ENCODE measurements at places on chromosomes 12 and 14.
A peak's percentile ranks its signal among the peaks of the same experiment; 100 is the strongest.

GRCh38 chr12:66638666-66639065, 40.2 kb downstream of the GRIP1 start:
- H3K4me1 ChIP-seq: no peaks in the 10 kb centered on the region
- H3K27ac ChIP-seq: no peak overlapping the region
- peaks cover 33% of the 10 kb centered on the region for H3K27me3 ChIP-seq
- H3K36me3 ChIP-seq: no peaks in the 10 kb centered on the region
- DNase-seq: no peak

- H3K4me3 ChIP-seq: no peak overlapping the region
- H3K4me1 ChIP-seq: no peaks in the 10 kb centered on the region
- H3K36me3 ChIP-seq: no peaks in the 10 kb centered on the region
- no peaks in the 10 kb centered on the region for H3K27me3 ChIP-seq
These were observed 54.5 kb downstream of the FBRSL1 start for GRCh38 chr12:132544498-132544897.

DNA sequence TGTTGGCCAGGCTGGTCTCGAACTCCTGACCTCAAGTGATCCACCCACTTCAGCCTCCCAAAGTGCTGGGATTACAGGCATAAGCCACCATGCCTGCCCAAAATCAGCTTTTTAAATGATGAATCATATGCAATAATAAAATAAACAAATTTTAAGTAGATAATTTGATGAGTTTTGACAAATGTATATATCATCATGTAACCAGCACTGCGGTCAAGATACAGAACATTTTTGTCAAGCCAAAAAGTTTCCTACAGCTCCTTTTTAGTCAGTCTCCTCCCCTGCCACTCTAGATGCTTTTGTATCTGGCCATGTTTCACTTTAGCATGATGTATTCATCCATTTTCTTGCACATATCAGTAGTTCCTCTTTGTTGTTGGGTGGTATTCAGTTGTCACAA, 17.2 kb downstream of the FRMD6 start:
- H3K4me3 ChIP-seq: no peak overlapping the region
- DNase-seq: peak; percentile 32
- H3K4me1 ChIP-seq: peaks cover 94% of the 10 kb centered on the region
- H3K27me3 ChIP-seq: no peaks in the 10 kb centered on the region

DNA sequence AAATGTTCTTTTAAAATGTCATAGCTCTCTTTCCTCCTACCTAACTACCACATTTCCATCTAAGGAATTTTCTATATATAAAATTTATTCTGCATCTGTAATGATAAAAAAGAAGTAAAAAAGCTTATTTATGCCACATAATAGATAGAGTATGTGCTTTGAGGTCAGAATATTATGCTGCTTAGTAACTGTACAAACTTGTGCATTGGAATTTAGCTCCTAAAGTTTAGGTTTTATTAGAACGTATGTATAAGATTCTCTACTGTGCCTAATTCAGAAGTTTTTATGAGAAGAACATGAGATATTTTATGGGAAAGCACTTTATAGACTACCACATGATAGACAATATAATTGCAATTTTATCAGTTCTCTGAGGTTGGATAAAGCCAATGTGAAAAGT, 384.6 kb downstream of the SLC16A7 start:
- H3K27me3 ChIP-seq: no peaks in the 10 kb centered on the region
- H3K4me1 ChIP-seq: peaks cover 15% of the 10 kb centered on the region
- H3K27ac ChIP-seq: no peak overlapping the region
- H3K36me3 ChIP-seq: no peaks in the 10 kb centered on the region

DNA sequence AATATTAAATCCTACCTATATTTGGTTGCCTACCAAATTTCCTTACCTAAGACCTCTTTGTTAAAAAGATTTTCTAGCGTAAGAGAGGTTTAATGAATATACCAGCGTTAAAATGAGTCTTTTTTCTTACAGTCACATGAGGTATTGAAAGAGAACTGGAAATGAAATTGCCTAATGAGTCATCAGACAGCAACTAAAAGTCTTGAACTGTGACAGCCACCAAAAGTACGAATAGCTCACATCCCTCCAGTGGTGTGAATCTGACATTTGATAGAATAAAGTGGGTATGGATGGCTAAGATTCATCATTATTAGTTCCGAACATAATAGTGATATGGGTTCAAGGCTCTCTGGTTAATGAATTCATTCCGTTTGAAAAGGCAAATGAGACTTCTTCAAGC, 1297.3 kb downstream of the AACS start:
- H3K4me3 ChIP-seq: no peak overlapping the region
- no peaks in the 10 kb centered on the region for H3K4me1 ChIP-seq
- no peak overlapping the region for H3K27ac ChIP-seq
- no peaks in the 10 kb centered on the region for H3K36me3 ChIP-seq
- no peak for DNase-seq

DNA sequence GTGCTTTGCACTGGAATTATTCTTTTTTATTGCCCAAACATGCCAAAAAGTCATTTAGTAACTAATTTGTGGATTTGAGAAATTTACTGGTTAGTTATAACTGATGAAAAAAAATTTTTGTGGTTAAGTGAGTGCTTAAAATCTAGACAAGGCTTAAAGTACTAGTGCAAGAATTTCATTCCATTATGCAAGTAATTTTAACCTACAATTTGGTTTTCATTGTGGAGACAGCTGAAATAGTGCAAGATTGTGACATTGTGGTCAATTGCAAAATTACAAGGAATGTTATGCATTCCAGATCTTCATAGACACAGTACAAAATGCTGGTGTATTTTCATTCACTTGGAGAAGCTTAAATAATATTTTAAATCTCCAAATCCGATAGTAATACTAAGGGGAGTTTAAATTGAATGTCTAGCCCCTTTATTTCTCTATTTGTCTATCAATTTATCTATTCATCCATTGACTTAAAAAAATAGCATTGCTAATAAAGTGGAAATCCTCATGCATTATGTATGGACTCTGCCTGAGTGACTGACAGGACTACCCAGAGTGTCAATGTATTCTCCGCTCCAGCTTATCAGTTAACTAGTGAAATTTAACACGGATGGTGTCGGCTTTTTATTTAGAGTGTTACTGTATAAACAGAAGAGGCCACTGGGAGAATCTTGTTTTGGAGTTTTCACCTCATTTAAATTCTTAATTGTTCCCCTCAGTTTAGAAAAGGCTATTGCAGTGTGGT, 125.9 kb downstream of the ALX1 start:
- H3K4me3 ChIP-seq: no peak overlapping the region
- no peaks in the 10 kb centered on the region for H3K36me3 ChIP-seq
- peaks cover 55% of the 10 kb centered on the region for H3K27me3 ChIP-seq
- peaks cover 10% of the 10 kb centered on the region for H3K4me1 ChIP-seq
- no peak overlapping the region for H3K27ac ChIP-seq
- peak; percentile 58 for DNase-seq

DNA sequence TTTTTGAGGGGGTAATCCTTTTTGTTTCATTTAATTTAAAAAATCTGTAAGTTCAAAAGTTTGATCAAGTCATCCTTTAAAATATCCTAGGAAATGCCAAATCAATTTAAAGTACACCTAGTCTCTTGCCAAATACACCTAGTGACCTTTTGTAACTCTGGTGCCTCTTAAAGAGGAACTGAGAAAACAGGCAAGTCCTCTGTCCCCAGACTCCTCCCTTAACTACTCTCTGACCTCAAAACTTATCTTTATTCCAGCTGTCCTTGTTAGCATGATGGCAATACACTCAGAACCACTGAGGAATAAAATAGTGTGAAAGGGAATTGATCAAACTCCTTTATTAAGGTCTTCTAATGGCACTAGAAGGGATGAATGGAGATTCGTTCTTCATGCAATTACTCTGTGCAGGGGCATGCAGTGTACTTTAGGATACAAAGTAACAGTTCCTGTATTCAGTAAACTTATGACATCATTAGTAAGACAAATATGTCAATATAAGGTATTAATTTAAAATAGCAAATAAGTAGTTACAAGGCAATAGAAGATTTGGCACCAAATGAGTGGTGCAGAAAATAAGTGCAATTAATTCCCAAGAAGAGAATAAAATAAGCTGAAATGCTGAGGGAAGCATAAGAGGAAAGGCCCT, 3.3 kb downstream of the FAR2 start:
- DNase-seq: no peak
- H3K36me3 ChIP-seq: no peaks in the 10 kb centered on the region
- no peak overlapping the region for H3K27ac ChIP-seq
- no peaks in the 10 kb centered on the region for H3K27me3 ChIP-seq
- peaks cover 11% of the 10 kb centered on the region for H3K4me1 ChIP-seq
- no peak overlapping the region for H3K4me3 ChIP-seq

GRCh38 chr12:131959641-131960589, 10.2 kb downstream of the EP400 start:
- H3K27ac ChIP-seq: no peak overlapping the region
- no peaks in the 10 kb centered on the region for H3K27me3 ChIP-seq
- H3K4me1 ChIP-seq: peaks cover 8% of the 10 kb centered on the region
- no peak for DNase-seq

- DNase-seq: no peak
- no peaks in the 10 kb centered on the region for H3K4me1 ChIP-seq
- no peak overlapping the region for H3K4me3 ChIP-seq
- no peaks in the 10 kb centered on the region for H3K27me3 ChIP-seq
These were observed 526.3 kb downstream of the SOX5 start for GRCh38 chr12:23423097-23423687.

GRCh38 chr12:46154221-46154985, 114.4 kb downstream of the SLC38A1 start:
- H3K36me3 ChIP-seq: 0 out of 2 replicates have a peak, but pooled peaks cover 3% of the 10 kb centered on the region
- peak overlapping the region; percentile 48 for H3K27ac ChIP-seq
- peak; percentile 77 for DNase-seq
- peaks cover 18% of the 10 kb centered on the region for H3K4me1 ChIP-seq

GRCh38 chr12:46831335-46832129, 5.7 kb upstream of the SLC38A4 start:
- H3K27me3 ChIP-seq: 0 out of 2 replicates have a peak, but pooled peaks cover 5% of the 10 kb centered on the region
- no peaks in the 10 kb centered on the region for H3K36me3 ChIP-seq
- no peak overlapping the region for H3K27ac ChIP-seq
- DNase-seq: peak; percentile 53
- peak overlapping the region; percentile 79 for H3K4me3 ChIP-seq
- no peaks in the 10 kb centered on the region for H3K4me1 ChIP-seq

DNA sequence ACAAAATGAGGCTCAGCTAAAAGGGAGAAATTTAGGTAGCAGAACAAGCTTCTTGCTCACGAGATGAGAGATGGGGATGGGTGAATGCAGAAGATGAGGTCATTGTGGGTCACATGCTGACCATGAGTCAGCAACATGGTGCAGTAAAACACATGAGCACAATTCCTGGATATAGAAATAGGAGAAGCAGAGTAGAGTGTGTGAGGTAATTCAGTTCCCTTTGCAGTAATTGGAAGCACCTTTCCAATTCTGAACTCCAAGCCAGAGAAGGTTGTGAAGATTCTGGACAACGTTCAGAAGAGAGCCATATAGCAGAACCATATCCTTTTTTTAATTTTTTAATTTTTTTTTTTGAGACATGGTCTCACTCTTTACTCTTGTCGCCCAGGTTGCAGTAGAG, 62.0 kb upstream of the LMNTD1 start:
- peak; percentile 93 for DNase-seq
- peak overlapping the region; percentile 48 for H3K27ac ChIP-seq
- no peak overlapping the region for H3K4me3 ChIP-seq

- no peaks in the 10 kb centered on the region for H3K36me3 ChIP-seq
- no peak overlapping the region for H3K4me3 ChIP-seq
- H3K27ac ChIP-seq: no peak overlapping the region
- no peaks in the 10 kb centered on the region for H3K4me1 ChIP-seq
These were observed 1272.5 kb upstream of the SEL1L start for GRCh38 chr14:82805892-82806825.

DNA sequence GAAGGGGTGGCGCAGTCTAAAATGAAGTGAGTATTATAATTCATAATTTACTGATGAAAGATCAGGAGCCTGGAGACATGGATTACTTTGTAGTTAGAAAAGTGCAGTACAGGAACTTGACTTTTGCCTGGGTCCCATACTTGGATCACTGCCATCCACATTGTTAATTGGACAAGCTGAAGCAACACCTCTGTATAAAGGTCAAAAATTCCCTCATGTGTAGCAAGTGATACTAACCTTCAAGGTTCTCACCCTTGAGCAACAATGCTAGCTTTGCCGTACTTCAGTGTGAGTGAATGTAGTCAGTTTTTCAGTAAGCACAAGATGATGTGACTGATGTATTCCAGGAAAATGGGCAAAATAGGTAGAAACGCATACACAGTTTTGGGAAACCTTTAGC, 44.6 kb upstream of the PLBD1 start:
- H3K27ac ChIP-seq: no peak overlapping the region
- no peaks in the 10 kb centered on the region for H3K36me3 ChIP-seq
- H3K4me3 ChIP-seq: no peak overlapping the region
- peaks cover 3% of the 10 kb centered on the region for H3K27me3 ChIP-seq
- DNase-seq: no peak
- no peaks in the 10 kb centered on the region for H3K4me1 ChIP-seq

All from GM23248 (cell line).